ENCODE measurements at places on chromosomes 16 and 17.

DNA sequence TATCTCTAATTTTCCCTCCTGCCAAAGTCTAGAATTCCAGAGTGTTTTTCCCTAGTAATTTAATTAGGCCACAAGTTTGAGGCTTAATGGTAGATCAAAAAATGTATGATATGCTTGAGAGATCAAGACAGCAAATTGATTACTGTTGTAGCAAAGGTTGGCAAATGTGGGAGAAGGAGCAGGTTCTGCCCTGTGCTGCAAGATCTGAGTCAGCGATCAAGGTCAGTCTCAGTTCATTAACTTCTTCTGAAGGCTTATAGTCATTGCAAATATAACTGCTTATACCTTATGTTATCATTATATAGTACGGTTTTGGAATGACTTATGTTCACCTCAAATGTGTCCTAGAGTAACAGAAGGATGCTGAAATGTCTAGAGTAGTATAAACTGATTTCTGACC, 231.1 kb upstream of the TBX2 start:
- DNase-seq: no peak

- DNase-seq: no peak
Measured at GRCh38 chr16:89507214-89507833, 879 bp upstream of the SPG7 start.

- DNase-seq: no peak
Measured at GRCh38 chr16:287298-287811, 4.4 kb downstream of the PDIA2 start.

DNA sequence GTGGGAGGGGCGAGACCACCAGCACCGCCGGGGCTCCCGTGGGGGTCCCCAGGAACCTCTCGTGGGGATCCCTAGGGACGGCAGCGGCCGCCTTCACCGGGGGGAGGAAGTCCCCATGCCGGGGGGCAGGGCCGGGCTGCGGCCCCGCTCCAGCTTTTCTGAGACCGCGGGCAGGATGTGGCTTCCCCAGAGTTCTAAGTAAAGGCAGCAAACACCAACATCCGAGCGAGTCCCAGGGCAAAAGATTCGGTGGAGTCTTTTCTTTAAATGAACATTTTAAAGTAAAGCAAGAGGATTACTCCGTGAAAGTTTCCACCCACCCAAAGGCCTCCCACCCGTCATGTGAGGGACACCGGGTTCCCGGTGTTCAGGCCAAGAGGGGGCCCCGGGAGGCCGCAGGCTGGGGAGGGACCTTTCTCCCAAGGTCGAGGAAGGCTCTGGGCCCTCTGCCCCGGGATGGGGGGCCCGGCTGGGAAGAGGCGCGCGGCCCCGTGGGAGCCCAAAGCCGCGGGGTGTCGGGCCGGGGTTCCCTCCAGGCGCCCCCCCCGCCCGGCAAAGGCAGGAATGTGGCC, 137.2 kb upstream of the RPH3AL start:
- DNase-seq: peak; percentile 68
